ENCODE measurements at places on chromosomes 3 and 15. TPM values are rescaled to one million over a fixed set of nuclear protein-coding genes. Genes with fewer than 3 reads are reported as not detected.

GRCh38 chr3:122272879-122273278 is 52.2 kb upstream of the CSTA start:
- no peak for DNase-seq

GRCh38 chr3:184275381-184275701 is 481 bp upstream of the ECE2 start:
- DNase-seq: no peak

GRCh38 chr15:44033894-44034293 is 161.2 kb downstream of the FRMD5 start:
- DNase-seq: peak; percentile 91

DNA sequence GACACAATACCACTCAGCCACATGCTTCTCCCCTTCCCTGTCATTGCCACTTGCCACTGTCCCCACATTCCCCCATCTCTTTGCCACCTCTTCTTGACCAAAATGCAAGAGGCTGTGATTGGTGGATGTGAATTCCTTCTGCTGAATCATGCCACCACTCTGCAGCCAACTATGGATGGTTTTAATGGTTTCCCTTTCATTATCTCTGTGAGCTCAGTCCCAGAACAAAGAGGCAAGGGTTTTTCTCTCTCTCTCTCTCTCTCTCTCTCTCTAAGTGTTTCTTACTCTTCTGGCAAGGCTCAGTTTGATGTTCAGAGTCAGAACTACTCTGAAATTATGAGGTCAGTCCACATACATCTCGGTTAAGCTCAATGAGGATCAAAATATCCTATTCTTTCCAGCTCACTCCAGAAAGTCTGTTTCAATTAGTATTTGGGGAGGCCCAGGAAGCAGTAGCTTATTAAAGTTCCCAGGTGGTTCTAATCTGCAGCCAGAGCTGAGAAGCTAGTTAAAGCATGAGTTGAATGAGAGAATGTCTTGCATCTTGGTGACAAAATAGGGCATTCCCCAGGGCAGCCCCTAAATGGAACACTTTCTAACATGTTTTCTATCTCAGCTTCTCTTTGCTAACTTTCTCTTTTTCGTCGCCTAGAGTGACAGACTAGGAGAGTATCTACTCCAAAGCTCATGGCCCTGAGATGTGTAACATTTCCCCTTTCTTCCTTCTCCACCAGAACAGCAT is 8.5 kb upstream of the ILDR1 start:
- no peak for DNase-seq

- DNase-seq: peak; percentile 75
These were observed 15.1 kb upstream of the TCAIM start for GRCh38 chr3:44323341-44323955.

DNA sequence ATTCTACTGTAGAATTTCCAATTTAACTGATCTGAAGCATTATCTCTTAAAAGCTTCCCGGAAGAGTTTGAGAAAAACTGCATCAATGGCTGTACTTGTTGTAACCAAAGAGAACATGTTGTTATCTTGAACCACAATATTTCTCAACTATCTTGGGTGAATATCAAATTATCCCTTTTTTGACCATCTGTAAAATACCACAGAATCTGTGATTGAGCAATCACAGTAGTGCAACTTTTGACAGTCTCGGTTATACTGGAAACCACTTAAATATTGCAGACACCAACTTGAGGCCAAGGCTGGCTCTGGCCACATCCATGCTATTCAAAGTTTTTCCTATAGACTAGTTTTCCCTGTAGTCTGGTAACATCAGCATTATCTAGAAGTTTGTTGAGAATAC is 842.8 kb upstream of the EPHA6 start:
- no peak for DNase-seq

DNA sequence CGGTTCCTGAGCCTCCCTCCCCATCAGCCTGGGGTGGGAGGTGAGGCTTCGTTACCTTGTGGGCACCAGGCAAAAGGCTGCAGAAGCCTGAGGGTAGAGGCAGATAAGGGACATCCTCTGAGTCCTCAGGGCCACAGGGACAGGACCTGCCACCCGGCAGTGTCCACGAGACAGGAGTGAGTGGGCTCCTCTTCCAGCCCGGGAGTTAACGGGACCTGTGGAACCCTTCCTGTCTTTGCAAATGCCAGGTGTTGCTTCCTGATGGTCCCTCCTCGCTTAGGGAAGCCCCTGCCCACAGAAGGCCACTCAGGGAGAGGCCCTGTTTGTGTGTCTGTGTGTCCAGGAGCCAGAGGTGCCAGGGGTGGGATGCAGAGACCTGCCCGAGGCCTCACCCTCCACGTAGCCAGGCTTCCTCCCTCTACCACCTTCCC is 111.1 kb upstream of the ALDH1A3 start:
- DNase-seq: no peak

DNA sequence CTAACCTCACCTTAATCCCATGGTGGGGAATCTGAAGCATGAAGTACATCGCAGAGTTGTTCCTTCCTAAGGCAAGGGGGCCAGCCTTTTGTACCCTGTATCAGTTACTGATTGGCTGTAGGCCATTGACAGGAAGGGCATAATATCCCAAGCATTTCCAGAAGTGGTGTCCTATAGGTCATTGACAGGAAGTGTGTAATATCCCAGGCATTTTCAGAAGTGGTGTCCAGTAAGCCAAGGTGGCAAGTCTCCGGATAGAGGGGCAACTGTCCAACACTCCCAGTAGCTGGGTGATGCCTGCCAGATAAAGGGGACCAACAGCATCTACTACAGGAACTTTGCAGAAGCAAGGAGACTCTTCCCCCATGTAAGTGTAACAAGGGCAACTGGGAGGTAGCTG is 52.1 kb upstream of the MYRIP start:
- DNase-seq: no peak

DNA sequence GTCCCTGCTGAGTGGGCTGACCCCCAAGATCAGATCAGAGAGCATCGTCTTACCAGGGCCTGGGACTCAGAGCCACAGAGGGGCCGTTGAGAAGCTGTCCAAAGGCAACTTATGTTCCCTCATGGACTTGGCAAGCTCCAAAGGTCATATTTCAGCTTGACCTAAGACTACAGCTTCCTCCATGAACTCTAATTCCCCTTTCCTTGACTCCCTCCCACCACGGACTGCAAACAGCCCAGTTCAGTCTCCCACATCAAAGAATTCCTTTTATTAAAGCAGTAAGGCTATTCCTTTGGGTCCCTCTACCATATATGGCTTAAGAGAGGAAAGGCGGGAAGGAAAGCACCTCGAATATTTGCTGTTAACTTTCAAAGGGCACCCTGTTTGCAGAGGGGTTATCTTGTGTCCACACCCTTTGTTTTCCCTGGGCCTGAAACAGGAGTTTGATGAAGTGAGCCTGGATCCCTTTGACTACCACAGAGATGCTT is 146.1 kb upstream of the THBS1 start:
- no peak for DNase-seq

- no peak for DNase-seq
These were observed 2.3 kb downstream of the SHOX2 start for GRCh38 chr3:158103887-158104327.

GRCh38 chr3:134690226-134690625 is 39.4 kb upstream of the KY start:
- no peak for DNase-seq

DNA sequence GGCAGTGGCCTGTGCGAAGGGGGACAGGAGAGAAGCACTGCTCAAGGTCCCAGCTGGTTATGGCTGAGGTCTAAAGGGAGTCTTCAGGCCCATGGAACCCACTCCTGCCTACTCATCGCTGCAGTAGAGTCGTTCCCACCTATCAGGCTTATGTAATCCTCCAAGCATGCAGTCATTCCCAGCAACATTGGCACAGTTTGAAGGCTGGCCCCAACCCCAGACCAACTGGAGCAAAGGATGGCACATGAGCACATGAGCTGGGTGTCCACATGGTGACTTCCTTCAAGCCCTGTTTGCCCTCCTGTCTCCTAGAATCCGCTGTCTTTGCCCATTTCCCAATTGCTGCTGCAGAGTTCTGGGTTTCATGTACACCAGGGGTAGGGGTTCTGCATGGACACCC is 60.5 kb upstream of the FGD5 start:
- DNase-seq: no peak

GRCh38 chr3:14889205-14889604 is 58.2 kb upstream of the NR2C2 start:
- no peak for DNase-seq

Gene SYNPR
- 0.63 TPM for total RNA-seq

Gene SLC2A2
- total RNA-seq: not detected

Gene ANKRD28
- 80.0 TPM for total RNA-seq

Gene TAGLN3
- total RNA-seq: 2.6 TPM

Gene VGLL3
- total RNA-seq: 13.9 TPM

Gene C3orf22
- total RNA-seq: not detected

Gene MED12L
- 6.2 TPM for total RNA-seq

Gene TRIM71
- total RNA-seq: under 0.01 TPM
